ENCODE measurements at places on chromosomes 2 and 18.

DNA sequence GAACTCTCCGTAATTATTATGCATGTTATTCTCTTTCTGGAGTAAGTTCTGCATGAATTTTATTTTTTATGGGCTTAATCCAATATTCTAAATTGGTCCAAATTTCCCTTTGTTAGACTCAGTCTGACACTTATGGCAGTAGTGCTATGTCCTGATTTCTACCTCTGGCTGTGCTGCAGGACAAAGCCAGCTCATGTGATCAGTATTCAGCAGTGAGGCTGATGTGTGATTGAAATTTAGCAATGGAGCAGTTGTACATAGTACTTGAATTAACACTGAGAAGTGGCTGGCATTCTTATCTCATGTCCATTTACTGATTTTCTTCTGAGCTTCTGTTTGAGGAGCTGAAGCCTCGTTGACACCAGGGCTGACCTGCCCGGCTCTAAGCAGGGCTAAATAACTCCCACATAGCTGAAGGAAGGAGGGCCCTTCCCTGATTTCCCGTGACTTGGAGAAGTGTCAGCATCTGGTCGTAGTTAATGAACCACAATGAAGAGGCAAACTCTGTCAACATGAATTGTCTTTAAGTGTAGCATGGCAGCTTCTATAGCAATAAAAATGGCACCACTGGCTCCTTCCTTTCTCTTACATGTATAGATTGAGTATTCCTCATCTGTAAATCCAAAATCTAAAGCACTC, 159.0 kb upstream of the RASGRP3 start:
- DNase-seq = peak; percentile 46

DNA sequence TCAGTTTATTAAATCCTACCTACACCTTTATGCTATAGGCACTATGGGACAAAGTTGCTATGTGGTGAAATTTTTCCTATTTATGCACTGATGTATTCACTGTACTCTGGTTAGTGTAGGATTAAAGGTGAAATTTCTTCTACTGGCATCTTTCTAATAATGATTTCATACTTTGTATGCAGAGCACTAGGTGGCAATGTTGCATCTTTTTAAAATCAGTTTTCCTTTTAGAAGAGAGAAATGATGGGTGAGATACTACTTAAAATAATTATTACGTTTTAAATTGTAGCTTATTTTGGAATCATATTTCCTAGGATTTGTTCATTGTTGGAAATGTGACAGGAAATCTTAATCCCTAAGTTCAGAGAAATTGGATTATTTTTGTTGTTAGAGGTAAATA, 150.9 kb downstream of the CD8B2 start:
- DNase-seq = peak; percentile 50

- peak; percentile 46 for DNase-seq
These were observed 35.1 kb downstream of the GULP1 start for GRCh38 chr2:188326669-188327301.

GRCh38 chr2:105519516-105519915, 120.7 kb upstream of the FHL2 start:
- no peak for DNase-seq

DNA sequence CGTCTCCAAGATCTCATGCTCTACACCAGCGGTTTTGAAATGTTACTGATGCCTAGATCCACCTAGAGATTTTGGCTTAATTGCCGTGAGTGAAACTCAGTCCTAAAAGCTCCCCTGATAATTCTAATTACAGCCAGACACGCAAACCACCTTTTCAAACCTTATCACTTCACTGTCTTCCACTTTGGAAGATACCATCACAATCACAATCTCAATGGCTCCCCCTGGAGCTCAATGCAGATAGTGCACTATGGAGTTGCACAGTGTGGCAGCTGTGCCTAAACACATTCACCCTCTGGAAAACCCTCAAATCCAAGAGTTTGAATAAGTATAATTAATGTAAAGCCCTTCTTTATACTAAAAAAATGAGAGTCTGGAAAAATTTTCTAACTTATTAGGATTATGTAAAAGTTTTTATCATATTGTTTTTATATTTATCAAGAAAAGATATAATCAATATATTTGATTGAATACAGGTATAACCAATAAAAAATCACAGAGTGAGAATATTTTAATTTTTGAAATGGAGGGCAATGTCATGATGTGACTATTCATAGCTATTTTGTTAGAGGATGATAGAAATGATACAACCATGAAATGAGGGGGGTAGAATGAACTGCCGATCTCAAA, 102.9 kb upstream of the SLC8A1 start:
- peak; percentile 53 for DNase-seq

DNA sequence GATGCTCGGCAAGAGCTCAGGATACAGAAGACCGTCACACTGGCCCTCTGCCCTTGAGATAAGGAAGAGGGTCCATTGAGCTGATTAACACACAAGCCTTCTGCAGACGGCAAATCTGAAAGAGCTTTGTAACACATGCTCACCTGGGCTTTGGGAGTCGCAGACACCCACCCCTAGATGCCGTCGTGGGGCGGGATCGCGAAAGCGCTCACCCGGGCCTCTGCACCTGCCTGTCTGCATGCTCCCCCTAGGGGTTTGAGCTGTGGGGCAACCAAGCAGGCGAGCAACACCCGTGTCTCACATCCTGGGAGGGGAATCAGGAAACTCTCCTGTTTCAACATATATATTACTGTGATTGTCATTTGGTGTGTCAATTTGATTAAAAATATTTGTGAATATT, 99.8 kb upstream of the KCNH7 start:
- no peak for DNase-seq

GRCh38 chr2:204436230-204436629, 109.0 kb upstream of the PARD3B start:
- peak; percentile 37 for DNase-seq

GRCh38 chr2:168920504-168921157, 19.5 kb downstream of the G6PC2 start:
- peak; percentile 32 for DNase-seq

DNA sequence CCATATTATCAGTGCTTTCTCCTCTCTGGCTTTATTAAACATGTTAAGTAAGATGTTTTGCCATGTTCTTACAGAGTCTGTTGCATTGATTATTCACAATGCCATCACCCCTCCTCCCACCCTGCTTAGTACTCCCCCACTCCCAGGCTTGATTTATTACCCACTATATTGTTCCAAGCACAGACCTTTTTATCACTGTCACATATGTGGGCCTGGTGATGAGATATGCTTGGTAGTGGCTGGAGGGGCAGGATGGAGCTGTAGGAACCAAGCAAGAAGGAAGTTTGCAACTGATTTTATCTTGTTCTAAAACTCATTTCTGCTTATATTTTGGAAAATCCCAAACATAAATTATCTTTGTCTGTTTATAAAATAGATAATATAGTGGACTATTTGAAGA, 748.2 kb upstream of the CELF4 start:
- DNase-seq = no peak

DNA sequence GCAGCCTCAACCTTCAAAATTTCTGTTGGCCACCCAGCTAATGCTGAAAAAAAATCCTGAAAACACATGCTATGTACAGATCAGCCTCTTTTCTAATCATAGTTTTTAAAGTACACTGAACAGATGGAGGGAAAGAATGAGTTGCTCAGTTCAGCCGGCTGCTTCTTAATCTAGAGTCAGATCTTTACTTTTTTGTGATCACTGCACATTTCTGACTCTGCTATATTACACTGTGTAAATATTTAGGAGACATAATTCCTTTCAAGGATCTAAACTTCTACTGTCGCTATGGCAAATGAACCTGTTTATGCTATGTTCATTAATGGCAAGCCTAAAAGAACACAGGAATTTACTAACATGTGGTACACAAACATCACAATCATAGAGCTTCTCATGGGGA, 114.2 kb downstream of the SRBD1 start:
- DNase-seq = no peak

GRCh38 chr2:74653589-74653984, 460 bp upstream of the SEMA4F start:
- no peak for DNase-seq

DNA sequence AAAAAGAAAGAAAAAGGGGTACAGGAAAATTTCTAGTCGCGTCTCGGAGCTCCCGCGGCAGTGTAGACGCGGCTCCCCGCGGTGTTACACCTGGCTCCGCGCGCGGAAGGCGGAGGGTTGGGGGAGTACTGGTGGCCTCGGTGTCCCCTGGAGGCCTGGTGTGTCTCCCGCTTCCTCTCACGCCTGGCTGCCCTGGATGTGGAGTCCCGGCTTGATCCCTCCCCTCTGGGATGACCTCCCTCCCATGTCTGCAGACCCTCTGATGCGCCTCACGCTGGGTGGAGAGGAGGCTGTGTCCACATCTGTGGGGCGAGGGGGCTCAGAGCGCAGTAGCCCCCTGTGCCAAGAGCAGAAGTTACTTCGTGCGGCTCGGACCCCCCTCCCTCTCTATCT, 1.2 kb downstream of the KIF5C start:
- DNase-seq = no peak
